ENCODE measurements at places on chromosomes 6 and 20.
A peak's percentile ranks its signal among the peaks of the same experiment; 100 is the strongest.

DNA sequence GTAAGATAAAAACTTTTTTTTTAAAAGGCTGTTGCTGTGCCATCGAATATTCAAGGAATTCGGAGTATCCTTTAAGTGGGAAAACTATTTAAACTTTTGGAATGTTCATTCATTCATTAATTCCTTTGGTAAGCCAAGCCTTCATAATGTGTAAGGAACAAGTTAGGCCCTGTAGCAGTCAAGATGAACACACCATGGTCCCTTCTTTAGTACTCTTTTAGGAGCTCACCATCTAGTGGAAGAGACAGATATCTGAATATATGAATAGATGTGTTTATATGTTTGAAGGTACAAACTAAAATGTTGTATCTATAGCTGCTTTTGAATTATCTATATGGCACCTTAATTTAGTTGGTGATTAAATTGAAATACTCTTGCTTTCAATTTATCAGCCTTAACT is 5.8 kb downstream of the SPO11 start:
- DNase-seq: no peak

GRCh38 chr6:5146398-5146797 is 61.3 kb downstream of the PPP1R3G start:
- DNase-seq: no peak

DNA sequence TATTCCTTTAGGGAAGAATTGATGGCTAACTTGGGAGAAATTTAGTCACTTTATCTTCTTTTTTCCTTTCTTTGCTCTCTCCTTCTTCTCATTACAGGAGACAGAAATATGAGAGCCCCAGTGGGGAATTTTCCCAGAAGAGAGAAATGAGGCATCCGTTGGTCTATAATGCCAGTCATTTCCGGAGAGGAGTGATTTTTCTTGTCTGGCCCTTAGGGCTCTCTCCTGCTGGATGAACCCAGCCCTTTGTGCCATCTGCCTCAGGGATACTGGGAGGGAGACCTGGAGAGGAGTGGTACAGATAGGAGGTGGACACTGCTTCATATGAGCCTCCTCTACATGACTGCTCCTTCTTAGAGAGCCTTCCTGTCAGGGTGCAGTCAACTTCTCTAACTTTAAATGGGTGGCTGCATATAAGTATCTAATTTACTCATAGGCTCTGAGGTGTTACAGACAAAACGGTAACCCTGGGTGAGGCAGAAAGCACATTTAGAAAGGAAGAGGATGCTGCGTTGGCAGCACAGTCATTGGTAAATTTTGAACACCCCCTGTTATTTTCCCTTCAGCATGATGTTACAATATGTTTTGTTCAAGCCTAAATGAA is 21.9 kb downstream of the RIMS1 start:
- DNase-seq: no peak

- DNase-seq: no peak
Observed at GRCh38 chr20:17795501-17796071, 95.8 kb downstream of the BANF2 start.

- no peak for DNase-seq
Observed at GRCh38 chr6:20604159-20604558, 69.9 kb downstream of the CDKAL1 start.

- DNase-seq: no peak
Observed at GRCh38 chr6:4067673-4068072, 11.3 kb downstream of the FAM217A start.

DNA sequence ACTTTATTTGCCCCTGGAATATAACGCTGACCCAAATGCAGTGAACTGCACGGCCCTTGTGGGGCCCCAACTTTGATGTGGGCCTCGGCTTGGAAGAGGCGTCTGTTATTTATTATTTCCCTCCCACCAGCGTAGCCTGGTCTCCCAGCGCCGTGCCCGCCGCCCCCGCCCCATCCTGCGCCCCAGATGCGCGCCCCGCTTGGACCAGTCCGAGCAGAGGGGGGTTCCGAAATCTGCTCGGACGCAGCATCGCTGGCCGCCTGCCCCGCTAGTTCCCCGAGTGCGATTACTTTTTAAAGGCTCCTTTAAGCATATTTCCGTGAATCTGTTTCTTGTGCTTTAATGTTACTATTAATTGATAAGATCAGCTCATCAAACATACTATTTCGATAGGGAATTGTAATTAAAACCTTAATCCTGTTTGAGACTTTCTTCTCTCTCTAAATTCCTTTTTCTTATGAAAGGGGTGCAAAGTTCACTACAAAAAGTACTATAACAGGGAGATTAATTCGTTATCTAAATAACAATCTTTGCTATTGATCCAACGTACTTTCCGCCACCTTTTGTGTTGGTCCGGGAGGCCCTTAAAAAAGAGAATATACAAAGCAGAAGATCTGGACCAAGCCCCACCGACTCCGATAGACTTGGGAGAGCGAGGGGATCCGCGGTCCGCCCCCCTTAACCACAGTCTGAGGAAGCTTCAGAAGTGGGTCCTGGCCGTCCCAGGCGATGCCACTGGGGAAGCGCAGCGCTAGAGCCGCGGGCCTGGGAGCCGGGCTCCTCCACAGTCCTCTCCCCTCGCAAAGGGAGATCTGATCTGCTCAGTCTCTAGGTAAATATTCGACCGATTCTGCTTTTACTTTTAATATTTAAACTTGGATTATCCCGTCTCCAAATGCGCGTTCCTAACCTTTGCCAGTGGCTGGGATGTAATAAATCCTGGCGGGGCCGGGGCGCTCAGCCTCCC is 10.2 kb downstream of the POU3F2 start:
- DNase-seq: no peak

DNA sequence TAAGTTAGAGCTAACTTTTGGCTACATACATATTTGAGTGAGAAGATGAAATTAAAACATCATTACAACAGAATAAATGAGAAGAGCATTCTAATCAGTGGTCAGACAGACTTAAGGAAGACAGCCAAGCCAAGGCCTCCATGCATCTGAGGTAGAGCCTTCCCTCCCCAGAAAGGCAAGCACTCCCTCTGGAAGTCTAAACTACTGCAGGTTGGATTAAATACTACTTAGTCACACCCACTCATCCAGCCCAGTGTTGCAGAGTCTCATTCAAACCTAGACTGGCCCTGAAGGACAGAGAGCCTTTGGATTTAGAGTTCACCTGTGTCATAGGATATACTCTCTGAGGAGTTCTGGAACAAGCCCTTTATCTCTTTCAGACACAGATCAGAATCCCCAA is 29.2 kb downstream of the TMX4 start:
- DNase-seq: no peak

- no peak for DNase-seq
Observed at GRCh38 chr6:111551521-111552231, 54.0 kb downstream of the TRAF3IP2 start.

- DNase-seq: no peak
Observed at GRCh38 chr20:45934046-45934585, 367 bp upstream of the PCIF1 start.

GRCh38 chr20:35821807-35822242 is 50.0 kb downstream of the PHF20 start:
- DNase-seq: no peak

- DNase-seq: no peak
Observed at GRCh38 chr6:111958534-111958933, 85.3 kb upstream of the FYN start.

DNA sequence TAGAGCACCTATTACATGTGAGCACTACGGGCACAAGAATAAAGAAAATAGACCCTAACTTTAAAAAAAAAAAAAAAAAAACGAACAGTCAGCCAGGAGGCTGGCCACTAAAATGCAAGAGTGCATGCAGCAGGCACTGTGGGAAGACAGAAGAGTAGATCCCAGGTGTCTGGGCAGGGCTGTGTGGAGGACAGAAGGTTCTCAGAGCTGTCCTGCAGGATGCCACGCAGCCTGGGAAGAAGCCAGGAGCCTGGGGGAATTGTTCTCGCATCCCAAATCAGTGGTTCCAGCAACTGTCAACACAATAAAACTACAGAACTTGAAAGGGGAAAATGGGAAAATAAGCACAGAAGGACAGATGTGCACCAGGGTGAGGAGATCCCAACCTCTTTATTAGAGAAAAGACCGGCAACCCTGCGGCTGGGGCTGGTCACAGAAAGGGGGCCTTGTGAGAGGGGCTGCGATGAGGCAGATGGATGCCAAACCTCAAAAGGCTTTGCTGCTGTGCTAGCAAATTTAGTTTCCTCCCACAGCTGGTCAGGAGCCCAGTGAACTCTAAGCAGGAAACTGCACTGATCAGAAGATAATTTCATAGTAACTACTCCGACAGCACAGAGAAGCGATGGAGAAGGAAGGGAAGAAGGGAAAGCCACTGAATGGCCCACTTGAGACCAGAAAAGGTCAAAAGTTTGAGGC is 30.9 kb downstream of the MAP3K5 start:
- peak; percentile 54 for DNase-seq

GRCh38 chr6:35181933-35182612 is 31.7 kb upstream of the SCUBE3 start:
- DNase-seq: no peak

DNA sequence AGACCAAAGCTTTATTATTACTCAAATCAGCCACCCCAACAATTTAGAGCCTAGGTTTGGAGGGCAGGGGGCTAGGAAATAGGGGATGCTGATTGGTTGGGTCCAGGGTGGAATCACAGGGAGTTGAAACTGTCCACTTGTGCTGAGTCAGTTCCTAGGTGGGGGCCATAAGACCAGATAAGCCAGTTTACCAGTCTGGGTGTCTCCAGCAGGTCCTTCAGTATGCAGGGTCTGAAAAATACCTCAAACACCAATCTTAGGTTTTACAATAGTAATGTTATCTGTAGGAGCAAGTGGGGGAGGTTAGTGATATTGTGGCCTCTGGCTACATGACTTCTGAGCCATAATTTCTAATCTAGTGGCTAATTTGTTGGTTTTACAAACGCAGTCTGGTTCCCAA is 63.2 kb downstream of the UBR2 start:
- no peak for DNase-seq

DNA sequence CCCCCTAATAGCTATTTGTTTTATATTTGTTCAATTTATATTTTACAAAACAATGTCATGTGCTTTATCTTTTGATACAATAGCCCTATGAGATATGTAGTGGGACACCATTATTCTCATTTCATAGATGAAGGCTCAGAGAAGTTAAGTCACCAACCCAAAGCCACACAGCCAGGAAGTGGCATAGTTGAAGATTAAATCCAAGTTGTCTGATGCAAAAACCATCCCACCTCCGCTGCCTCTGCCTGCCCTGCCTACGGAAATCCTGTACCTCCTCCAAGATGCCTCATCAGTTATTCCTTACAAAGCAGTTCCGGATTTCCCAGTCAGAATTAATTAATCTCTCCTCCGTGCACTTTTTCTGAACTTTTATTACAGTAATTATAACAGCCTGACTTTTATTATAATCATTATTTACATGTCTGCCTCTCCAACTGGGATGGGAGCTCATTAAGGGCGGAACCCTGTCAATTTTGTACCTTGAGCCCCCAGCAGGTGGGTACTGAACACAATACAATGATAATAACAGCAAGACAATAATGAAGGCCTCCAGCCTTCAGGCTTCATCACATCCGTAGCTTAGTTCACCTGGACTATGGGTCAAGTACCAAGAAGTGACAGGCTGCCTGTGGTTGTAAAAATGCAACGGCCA is 54.7 kb downstream of the LRFN2 start:
- DNase-seq: no peak

DNA sequence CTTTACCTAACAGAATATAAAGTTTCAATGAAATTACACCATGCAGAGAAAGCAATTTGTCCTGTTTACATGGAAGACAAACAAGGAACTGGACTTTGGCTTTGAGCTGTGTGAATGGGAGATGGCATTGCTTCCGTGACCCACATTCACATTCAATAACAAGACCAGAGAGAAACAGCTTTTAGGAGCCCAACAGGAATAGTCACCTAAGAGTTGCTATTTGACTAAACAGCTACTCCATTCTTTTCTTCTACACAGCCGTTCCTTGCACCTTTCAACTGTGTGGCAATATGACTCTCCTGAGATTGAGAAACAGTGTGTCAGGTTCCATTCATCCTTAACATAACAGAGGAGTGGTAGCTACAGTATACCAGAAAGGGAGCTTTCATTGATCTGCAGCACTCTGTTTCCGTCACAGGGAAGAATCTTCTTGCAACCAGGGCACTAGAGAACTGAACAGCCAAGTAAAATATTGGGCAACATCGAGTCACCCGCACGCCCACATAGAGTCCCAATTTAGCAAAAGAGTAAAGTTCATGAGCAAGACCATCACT is 355.1 kb downstream of the HAO1 start:
- no peak for DNase-seq

DNA sequence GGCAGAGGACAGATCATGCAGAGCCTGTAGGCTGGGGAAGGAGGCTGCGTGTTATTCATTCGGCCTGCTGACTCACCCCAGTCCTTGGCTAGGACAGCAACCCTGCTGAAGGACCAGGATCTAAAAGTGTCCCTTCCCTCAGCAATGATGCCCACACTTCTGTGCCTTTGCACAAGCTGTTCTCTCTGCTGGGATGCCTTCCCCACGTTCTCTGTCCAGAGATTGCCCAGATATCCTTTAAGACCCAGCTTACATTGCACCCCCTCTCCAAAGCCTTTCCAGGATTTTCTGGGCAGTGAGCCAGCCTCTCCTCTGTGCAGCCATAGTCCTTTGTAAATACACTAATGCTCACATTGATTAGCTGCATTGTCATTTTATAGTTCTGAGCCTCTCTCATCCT is 99.3 kb upstream of the CHD6 start:
- no peak for DNase-seq

DNA sequence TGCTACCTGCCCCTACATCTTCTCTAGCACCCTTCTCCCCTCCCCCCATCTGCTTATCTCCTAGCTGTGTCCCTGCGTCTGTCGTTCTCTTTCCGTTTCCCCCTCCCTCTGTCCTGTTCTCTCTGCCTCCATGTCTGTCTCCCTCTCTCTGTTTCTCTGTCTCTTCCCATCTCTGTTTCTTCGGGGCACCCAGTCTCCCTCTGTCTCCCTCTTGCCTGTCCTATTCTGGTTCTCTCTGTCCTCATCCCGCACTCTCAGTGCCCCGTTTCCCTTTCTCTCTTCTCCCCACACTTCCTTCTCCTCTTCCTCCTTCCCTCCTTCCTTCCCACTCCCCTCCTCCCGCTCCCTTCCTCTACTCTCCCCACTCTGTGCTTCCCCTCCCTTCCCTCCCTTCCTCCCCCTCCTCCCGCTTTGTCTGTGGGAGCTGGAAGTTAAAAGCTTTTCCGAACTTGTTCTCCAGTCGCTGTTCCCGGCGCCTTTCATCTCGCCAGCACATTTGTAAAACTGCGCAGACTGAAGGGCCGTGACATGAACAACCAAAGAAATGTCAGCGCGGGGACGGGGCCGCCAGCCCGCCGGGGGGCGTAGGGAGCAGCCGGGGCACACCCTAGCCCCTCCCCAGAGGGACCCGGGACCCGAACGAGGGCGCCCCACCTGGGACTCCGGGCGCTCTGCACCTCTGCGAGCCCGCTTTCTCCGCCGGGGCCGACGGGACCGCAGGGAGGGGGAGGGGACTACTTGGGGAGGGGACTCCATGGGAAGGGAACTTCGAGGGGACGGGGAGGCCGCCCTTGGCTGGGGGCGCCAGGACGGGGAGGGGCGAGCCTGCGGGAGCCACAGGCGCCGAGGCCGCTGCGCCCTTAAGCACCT is 4.0 kb upstream of the CDH22 start:
- no peak for DNase-seq

GRCh38 chr6:35842381-35842780 is 37.2 kb downstream of the LHFPL5 start:
- DNase-seq: no peak

DNA sequence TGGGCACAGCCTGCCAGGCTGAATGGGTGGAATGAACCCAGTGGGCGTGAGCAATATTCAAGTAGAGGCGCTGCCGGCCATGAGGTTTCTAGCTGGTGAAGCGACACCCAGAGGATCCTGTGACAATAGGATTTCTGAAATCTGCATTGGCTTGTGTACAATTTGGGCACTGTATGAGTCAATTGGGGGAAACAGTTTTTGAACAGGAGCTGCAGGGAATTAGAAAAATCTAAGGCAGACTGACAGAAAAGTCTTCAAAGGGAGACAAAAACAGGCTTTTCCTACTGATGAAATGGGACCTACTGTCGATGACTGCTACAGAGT is 148.8 kb upstream of the PROKR2 start:
- no peak for DNase-seq

Data from GF-D8 (cell line).